Activated naive CD8-positive, alpha-beta T cell treated with anti-CD3 and anti-CD28 coated beads for 36 hours (primary cell): ENCODE measurements at places on chromosomes 13 and 19. TPM values are rescaled to one million over a fixed set of nuclear protein-coding genes. Genes with fewer than 3 reads are reported as not detected.

DNA sequence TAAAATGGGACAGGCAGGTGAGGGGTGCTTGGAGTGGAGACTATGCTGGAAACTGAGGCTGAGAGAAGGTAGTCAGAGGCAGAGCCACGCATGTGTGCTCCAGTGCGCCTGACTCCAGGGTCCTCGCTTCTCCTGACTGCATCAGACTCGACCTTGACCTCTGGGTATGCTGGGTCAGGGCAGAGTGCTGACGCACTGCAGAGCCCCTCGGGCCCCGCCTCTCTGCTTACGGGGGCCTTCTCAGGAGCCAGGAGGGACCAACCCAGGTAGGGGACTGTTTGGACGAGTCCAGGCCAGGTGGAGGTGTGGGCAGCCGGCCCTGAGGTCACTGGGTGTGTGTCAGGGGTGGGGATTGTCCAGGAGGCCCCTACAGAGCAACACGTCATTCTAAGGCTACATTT, 22.9 kb upstream of the SLC7A10 start:
- no peak for DNase-seq

DNA sequence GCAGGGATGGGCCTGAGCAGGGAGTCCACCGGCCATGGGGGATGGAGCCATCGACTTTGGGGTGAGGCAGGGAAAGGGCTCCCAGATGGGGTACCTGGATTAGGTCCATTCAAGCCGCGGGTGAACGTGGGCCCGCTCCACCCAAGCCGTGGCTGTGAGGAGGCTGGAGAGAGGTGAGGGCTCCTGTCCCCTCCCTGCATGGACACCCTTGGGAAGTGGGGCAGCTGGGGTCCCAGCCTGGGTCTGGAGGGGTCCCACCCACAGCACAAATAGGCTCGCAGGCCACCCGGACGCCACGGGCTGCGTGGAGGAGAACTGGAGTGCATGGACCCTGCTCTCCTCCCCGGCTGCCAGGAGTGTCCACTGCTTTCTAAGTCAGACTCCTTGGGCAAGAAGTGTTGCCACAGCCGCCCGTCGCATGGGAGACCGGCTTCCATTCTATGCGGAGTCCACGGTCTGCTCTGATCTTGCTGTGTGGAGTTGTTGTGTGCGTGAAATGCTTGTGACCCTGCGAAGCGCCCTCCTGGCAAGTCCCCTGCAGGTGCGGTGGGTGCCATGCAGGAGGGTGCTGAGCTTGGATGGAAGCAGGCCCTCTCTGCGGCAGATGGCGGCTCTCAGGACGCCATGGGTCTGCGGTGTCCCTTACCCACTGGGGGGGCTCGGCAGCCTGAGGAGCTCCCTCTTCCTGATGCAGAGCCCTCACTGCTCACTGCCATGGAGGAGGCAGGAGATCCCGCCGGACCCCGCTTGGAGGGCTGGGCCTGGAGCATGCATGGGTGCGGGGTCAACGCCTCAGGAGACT, 2.0 kb downstream of the DAZAP1 start:
- DNase-seq = no peak

Gene KCTD15
- total RNA-seq = 7.5 TPM

DNA sequence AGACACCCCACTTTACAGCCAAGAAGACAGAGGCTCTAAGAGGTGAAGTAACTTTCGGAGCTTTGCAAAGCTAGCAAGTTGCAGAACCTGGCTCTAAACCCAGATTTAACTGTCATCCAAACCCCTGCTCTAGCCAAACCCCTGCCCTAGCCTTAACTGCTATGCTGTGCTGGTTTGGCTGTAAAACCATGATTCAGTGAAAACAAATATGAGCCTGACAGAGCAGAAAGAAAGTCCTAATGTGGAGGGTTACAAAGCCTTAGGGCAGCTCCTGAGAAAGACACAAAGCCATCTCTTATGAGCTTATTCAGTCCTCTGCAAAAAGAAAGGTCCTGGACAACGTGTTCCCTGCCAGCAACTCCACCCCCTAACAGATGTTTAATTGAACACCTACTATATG, 172.8 kb downstream of the KATNAL1 start:
- DNase-seq = no peak

DNA sequence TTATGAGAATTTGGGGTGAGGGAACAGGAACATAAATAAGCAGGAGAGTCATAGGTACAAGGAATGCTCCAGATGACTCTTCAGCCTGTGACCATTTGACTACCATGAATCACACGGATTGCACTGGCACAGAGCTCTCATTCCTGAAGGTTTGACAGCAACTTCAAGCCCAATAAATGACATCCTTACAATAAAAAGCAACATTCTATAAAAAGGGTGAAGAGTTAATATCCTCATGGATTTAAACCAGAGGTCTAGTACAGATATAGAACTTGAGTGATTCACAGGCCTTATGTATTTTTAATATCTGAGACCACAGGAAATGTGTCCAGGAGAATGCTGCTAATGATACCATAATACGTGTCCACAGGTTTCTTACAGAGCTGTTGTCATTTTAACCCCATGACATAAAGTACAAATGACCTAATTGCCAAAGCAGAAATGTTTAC, 158.1 kb downstream of the IRS2 start:
- DNase-seq = no peak

DNA sequence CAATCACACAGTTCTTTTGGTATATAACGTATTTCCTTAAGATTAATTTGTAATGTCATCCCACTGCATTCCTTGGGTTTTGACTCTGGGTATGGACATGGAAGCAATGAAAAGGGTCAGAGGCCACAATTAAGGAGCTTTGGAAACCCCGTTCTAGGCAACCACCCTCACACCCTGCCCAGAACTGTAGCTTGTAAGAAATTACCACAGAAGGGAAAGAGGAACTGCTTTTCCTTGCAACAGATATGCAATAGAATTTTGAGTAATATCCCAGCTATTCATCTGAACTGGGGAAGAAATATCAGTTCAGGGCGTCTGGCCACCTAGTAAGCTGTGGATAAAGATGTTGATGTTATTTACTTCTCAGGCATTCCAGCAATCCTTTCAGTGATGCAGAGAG, 985 bp upstream of the CLC start:
- DNase-seq = no peak

Gene ERICH4
- not detected for total RNA-seq

DNA sequence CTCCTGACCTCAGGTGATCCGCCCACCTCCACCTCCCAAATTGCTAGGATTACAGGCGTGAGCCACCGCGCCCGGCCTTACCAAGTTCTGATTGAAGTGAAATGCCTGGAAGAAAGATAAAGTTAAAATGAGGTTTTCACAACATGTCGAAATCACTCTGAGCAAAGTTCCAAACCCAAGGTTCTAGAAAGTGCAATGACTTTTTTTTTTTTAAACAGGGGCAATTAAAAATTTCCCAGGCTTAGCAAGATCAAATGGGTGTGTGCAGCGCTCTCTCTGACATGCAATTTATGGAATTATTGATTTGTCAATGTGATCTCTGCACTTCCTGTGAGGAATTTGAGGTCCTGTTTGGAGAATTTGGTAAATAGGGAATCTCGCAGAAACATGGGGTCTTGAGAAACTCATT, 12.8 kb upstream of the MAP2K2 start:
- no peak for DNase-seq

GRCh38 chr13:20106742-20107141, 54.1 kb downstream of the GJA3 start:
- no peak for DNase-seq

GRCh38 chr13:34017231-34017630, 199.3 kb downstream of the RFC3 start:
- no peak for DNase-seq

DNA sequence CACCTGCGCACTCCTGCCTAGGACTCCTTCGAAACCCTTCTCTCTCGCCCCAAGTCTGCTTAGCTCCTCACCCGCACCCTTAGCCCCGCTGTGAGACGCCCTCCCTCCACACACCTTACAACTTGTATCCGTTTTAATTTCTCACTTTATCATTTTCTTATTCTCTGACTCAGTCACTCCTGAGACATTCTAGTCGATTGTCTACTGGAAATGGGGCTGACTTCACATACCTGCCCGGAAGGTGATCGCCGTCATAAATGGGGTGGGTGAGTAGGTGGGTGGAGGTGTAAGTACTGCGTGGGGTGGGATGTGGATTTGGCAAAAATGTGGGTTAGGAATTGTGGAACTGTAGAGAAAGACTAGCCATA, 714 bp downstream of the NDFIP2 start:
- peak; percentile 60 for DNase-seq

- DNase-seq = no peak
Measured at GRCh38 chr13:28854657-28855056, 34.5 kb downstream of the MTUS2 start.

DNA sequence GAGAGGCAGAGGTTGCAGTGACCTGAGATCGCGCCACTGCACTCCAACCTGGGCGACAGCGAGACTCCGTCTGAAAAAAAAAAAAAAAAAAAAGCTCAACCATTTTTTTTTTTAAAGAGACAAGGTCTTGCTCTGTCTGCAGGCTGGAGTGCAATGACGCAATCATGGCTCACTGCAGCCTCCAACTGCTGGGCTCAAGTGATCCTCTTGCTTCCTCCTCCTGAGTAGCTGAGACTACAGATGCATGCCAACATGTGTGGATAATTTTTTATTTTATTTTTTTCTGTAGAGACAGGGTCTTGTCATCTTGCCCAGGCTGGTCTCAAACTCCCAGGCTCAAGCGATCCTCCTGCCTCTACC, 10.3 kb downstream of the EHD2 start:
- DNase-seq = no peak

DNA sequence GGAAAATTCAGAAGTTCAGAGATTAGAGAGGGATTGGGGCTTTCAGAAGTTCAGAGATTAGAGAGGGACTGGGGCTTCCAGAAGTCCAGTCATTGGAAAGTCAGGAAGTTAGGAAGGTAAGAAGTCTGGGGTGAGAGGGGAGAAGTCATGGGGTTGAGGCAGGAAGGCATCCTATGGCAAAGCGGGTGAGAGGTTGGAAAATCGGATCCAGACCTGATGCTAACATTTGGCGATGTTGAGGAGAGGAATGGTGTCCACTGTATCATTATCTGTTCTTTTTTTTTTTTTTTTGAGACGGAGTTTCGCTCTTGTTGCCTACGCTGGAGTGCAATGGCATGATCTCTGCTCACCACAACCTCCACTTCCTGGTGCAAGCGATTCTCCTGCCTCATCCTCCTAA, 11.1 kb downstream of the SYT3 start:
- DNase-seq = no peak

DNA sequence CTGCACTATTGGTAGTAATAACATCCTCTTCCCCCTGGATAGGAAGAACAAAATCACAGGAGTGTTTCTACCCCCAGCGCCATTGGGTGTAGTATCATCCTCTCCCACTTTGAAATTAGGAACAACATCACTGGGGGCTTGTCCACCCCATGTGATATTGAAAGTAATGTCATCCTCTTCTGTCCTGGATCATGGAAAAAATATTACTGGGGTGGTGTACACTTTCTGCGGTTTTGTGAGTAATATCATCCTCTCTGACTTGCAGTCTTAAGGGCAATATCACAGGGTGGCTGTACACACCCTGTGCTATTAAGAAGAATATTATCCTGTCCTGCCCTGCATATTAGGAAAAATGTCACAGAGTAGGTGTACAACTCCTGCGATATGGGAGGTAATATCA, 4.9 kb upstream of the RGCC start:
- no peak for DNase-seq

DNA sequence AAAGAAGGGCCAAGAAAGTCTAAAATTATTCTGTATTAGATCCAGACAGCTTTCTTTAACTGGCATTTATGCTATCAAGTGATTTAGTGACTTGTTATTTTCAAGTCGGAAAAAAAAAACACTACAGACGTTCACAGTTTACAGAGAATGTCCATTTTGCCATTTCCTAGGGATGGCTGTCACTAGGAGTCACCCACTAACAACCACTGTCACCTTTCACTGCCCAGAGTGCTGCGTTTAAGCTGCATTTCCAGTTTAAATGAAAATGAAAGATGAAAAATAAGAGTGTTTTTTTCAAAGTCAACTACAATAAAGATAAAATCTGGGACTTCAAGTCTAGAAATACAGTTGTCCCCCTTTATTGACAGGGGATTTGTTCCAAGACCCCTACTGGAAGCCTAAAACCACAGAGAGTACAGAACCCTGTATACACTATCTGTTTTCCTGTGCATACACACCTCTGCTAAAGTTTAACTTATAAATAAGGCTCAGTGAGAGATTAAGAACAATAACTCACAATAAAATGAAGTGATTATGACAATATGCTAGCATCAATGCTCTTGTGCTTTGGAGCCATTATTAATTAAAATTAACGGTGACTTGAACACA, 112.5 kb downstream of the SACS start:
- DNase-seq = no peak

DNA sequence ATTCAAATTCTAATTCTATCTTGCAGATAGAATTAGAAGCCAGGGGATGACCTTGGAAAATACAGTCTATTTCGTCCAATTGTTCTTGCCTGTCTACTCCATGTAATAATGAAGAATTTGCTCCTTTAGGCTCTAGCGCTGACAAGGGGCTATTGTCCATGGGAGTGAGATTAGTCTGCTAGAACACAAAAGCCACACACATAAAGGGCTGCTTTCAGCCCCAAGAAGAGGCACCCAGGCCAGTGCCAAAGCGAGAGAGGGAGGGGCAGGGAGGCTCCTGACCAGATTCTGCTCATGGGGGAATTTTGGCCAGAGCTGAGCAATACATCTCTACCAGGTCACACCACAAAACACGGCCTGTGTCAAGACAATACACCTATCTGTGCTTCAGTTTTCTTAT, 1306.9 kb downstream of the UQCRFS1 start:
- no peak for DNase-seq

- peak; percentile 59 for DNase-seq
Measured at GRCh38 chr19:1651568-1652291, 685 bp downstream of the TCF3 start.

DNA sequence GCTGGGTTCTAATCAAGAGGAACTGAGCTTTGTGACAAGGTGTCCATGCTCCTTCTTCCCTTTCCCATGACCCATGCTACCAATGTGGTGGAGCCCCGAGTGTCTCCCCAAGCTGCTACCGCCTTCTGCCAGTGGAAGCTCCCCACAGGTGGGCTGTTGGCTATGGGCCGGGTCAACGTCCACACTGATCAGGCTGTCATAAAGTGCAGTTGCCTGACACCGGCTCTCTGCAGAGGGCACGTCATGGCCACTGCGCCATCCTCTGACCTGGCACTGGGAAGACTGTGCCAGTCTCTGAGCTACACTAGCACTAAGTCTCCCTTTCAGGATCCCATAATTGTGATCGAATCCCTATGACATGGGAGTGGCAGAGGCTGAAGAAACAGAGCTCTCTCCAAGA, 192.3 kb downstream of the USP12 start:
- no peak for DNase-seq

Gene MRPL34
- total RNA-seq = 122 TPM

GRCh38 chr13:82477436-82477835, 1404.8 kb downstream of the SLITRK1 start:
- no peak for DNase-seq

Gene FUT1
- 0.06 TPM for total RNA-seq

- DNase-seq = no peak
Measured at GRCh38 chr19:34319785-34320184, 45.2 kb upstream of the GPI start.

- no peak for DNase-seq
Measured at GRCh38 chr13:66612983-66613382, 617.2 kb downstream of the PCDH9 start.

- no peak for DNase-seq
Measured at GRCh38 chr19:51466723-51467122, 8.5 kb upstream of the SIGLEC8 start.
